ENCODE measurements at places on chromosomes 7 and 10.

- no peak for DNase-seq
These were observed 106.6 kb upstream of the COL1A2 start for GRCh38 chr7:94288096-94288495.

DNA sequence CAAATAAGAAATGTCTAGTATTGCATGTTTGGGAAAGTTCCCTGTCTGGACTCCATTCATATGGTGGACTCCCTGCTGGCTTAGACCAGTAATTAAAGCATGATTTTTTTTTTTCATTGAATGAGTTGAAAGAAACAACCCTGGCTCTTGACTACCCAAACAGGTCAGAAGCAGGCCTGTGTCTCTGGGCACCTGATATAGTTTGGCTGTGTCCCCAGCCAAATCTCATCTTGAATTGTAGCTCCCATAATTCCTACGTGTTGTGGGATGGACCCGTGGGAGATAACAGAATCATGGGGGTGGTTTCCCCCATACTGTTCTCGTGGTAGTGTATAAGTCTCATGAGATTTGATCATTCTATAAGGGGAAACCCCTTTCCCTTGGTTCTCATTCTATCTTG lies 206.2 kb downstream of the TMEM178B start:
- DNase-seq = no peak

- no peak for DNase-seq
These were observed 4.4 kb downstream of the NAT16 start for GRCh38 chr7:101175664-101176063.

DNA sequence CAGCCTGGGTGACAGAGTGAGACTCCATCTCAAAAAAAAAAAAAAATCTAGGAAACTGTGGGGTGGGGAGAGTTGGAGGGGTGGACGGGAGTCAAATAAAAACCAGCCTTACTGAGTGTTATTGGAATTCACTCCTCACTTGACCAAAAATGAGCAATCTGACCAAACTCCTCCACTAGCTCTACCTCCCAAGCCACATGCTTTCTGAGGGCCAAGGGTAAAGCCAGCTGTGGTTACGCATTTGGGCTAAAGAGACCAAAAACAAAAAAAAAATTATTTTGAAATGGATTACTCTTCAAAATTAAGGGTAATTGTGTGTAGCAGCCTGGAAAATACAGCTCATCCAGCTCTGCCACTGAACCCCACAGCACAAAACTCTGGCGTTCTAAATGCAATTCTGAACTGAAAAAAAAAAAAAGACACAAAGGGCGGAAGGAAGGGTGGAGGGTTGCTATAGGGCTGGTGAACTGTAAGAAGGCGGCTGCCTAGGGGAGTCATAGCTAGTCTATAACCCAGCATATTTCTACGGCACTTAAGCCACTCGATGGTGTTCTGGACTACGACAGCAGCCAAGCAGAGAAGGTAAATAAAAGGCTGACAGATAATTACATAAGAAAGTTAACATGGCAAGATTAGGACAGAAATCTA lies 7.8 kb downstream of the ELMO1 start:
- DNase-seq = peak; percentile 12

GRCh38 chr7:47302560-47302959 lies 279.4 kb downstream of the TNS3 start:
- DNase-seq = no peak

GRCh38 chr7:87416682-87417587 lies 58.5 kb downstream of the ABCB4 start:
- peak; percentile 37 for DNase-seq

- no peak for DNase-seq
These were observed 6.2 kb downstream of the AVL9 start for GRCh38 chr7:32501522-32501921.

Data from stimulated activated naive CD4-positive, alpha-beta T cell treated with Interleukin-2 at 50 U/mL for 16 hours (primary cell).